ENCODE measurements at places on chromosomes 6 and 20.

DNA sequence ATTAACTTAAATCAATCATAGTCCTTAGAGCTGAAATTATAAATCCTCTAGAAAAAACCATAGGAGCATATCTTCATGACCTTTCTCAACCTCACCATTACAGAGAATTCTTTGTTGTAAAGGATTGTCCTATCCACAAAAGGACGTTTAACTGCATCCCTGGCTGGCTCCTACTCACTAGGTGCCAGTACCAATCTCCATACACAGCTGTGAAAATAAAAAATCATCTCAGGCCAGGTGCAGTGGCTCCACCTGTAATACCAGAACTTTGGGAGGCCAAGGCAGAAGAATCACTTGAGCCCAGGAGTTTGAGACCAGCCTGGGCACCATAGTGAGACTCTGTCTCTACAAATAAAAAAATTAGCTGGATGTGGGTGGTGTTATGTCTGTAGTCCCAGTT lies 89.9 kb downstream of the PDSS2 start:
- DNase-seq: no peak

DNA sequence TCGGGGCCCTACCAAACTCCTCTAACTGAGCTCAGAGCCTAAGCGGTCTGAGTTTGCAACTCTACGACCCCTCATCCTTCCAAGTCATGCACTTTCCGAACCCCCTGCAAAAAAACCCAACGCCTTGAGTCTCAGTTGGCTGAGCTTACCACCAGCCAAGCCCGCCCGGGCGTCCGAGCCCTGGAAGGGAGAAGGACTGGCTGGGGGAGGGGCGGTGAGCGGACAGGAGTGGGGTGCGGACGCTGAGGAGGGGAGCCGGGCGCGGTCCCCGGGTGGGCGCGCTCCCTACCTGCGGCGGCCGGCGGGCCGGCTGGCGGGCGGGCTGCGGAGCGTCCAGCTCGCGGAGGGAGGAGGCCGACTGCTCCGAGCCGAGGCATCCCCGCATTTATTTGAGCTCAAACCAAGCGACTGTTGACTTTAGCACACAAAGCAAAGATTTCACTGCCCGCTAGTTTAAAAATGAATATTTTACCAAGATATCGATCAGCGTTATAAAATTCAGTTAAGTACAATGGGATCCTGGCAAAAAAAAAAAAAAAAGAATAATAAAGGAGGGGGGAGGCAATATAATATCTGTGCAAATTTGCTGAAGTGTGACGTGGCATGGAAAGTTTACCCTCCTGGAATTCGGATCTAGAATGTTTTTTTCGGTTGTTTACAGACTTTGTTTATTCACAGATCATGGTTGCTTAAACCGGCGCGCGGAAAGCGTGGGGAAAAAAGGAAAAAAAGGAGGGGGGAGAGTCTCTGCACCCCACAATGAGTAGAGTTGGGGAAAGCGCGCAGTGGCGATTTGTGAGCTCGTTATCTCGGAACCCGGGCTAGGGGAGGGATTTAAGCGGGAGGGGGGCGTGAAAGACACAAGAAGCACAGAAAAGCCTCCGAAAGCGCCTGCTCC lies 5.9 kb downstream of the FOXA2 start:
- DNase-seq: no peak

DNA sequence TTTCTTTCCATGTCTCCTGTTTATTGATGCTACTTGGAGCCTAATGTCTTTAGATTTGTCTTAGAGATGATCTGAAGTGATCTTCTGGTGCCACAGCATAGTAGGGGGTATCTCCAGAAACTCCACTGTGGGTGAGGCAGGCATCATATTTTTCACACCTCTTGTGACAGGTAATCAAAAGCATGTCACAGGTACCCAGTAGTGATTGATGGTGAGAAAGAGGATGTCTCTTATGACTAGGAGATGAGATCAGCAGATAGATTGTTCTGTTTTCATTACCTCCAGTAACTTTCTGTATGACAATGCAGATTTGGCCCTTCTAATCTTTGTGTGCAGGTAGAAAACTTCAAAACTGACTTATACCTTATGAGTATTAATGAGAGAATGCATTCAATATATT lies 13.5 kb downstream of the NCOA7 start:
- no peak for DNase-seq

DNA sequence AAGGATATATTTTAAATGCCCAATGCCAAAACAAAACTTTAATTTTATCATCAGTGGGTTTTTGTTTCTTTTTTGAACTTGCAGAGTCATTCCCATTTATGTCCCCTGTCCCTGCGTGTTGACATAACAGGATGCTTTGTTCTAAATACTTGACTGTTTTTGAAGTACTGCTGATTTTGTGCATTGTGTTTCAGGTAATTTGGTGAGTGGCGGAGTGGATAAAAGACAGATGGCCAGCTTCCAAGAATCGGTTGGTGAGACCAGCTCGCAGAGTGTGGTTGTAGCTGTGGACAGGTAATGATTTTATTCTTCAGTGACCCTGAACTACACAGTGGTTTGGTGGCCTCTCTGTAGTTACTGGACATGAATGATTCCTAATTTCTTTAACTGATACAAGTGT lies 50.5 kb upstream of the CSE1L start:
- DNase-seq: peak; percentile 3

DNA sequence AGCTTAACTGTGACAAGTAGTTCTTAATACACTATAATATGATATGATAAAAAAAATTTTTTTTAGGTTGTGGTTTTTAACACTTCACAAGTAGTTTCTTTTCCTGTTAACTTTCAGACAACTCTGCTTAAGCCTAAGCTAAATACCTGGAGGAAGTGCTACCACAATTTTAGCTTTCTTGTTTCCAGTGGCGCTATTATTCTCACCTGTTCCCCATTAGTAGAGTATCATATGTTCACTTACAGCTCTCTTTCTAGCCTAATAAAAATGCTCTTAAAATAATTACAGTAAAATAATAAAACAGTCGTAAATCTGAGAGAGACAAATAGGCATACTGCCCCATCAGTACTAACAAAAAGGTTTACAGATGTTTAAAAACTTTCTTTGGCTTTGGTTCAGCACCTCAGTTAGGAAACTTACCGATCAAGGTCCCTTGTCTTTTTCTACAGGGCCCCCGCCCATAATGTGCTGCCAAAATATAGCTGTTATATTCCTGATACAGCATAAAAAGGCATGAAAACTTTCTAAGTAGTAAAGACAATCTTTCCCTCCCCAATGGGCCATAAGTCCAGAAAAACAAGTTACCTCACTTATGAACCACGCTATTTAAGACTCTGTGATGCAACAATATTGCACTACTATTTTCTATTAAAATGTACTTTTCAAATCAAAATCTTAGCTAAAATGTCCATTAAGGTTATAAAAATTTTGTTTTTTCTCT lies 57.9 kb downstream of the SESN1 start:
- DNase-seq: no peak

DNA sequence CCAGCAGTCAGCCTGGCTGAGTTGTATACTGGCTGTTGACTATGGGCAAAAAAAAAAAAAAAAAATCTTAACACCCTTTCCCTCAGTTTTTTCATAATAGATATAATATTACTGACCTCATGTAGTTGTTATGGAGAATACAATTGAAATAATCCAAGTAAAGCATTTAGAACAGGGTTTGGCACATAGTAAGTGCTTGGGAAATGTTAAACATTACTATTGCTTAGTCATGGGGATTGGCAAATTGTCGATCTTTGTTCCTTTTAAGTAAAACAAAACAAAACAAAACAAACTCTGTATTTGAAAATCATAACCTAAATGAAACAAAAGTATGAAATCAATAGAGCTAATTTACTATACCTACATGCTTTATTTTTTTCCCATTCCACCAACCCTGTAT lies 458.4 kb downstream of the GRIK2 start:
- no peak for DNase-seq

- no peak for DNase-seq
These were observed 120.4 kb downstream of the ARMC2 start for GRCh38 chr6:108968325-108969316.

DNA sequence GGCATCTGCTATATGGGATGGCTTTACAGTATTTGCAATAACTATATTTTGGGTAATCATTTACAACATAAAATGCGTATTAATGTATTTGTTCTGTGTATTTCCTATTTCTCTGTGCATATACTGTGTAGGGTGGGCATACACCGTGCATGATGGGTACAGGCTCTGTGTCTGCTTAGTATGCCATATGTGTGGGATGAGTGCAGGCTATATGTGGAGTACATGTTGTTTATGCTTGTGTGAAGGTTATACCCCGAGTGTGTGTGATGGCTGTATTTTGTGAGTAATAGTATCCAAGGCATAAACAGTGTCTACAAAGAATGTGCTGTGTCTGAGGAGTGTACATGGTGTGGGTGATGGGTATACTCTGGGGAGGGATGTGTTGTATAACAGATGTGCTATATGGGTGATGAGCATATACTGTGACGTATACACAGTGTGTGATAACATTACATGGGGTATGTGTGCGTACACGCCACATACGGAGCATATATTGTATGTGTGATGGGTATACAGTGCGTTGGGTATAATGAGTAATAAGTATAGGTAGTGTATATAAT lies 52.7 kb downstream of the CPXM1 start:
- DNase-seq: no peak

DNA sequence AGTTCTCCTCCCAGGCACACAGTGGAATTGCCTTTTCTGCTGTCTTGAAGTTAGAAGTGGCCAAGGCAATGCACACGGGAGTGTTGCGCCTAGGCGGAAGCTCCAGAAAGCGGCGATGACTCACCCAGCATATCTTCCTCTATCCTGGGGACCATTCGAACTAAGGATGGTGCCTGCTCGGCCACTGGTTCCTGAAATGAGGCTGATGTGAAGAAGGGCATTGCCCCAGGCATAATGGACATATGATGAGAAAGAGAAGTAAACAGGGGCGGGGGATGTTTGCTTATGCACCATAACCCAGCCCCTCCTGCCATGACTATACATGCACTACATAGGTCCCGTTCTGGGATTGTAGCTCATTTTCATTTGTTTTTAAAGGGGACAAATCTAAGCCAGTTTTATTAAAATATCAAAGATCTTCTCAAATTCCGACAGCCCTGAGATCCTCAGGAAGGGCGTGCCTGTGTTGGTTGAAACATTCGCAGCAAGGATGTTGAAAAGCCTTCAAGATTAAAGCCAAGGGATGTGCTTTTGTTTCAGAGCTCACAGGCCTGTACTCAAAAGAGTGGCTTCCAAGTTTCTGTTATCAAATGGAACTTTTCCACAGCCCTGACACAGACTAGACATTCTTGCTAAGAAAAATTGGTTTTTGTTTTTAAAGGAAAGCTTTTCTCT lies 218.5 kb downstream of the LY86 start:
- DNase-seq: no peak

DNA sequence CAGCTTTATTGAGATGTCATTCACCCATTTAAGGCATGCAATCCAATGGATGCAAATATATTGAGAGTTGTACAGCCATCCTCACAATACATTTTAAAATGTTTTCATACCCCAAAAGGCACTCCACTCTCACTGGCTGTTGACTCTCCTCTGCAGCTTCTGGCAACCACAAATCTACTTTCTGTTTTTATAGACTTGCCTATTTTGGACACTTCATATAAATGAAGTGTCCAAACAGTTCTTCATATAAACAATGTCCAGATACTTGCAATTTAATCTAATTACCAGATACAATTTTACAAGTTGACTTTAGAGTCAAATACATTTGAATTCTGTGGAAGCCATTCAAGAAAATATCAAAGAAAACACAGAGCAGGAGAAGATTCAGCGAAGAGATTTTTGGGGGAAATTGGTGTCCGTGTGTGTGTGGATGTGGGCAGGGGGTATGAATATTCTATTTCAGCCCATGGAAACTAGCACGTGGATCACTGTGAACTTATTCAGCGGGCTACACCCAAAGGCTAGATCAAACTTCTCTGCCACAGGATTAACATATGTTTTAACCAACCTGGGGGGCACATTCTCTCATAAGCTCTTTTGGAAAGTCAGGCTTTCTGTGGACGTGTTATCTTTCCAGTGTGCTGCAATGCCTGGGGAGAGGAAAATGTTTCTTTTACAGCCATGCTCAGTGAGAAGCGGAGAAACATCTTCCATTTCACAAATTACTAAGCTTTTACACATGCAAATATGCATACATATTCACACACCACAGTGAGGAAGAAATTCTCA lies 73.9 kb downstream of the PLG start:
- no peak for DNase-seq

DNA sequence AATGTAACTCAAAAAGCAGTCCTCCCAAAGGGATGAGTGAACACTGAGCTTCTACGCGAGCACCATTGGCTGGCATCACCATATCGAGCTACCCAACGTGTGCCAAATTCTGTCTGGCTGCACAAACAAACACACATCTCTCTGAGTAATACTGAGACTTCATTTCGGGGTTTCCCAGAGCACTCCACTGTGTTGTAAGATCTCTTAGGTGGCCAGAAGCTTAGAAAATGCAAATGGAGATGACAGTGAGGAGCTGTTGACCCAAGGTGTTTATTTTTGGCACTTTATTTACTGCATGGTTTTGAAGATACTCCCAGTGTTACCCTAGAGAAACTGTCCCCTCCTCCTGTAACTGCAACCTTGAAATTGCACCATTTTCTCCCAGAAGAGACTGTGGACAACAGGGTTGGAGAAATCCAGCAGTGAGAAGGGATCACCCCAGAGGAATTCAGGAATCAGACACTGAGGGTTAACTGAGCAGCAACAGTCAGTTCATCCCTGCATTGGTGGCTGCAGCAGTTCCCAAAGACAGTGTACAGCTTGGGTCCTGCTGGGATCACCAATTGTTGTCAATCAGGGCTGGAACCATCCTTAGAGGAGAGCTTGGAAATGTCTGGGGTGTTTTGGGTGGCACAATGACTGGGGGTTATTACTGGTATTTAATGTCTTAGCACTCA lies 1.0 kb upstream of the RIPOR2 start:
- no peak for DNase-seq

- DNase-seq: no peak
These were observed 41.3 kb downstream of the PCNA start for GRCh38 chr20:5078399-5078958.

DNA sequence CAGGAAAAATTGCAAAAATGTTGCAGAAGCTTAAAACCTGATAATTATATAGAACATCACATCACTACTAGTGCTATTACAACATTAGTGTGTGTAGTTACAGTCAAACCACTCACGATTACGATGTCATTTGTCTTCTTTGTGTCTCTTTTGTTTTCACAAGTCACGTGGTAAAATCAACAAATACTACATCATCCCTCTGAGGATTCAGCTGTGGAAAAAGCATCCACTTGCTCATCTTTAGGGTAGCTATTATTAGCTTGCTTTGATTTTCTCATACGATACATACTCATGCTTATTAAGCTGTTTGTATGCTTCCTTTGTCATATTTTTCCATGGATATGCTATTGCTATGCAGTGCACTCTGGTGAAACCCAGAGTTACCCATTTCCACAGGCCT lies 22.2 kb upstream of the ATXN1 start:
- DNase-seq: peak; percentile 34

GRCh38 chr6:80792151-80792550 lies 685.7 kb downstream of the BCKDHB start:
- DNase-seq: no peak
